ENCODE measurements at places on chromosomes 11 and 22. TPM values are rescaled to one million over a fixed set of nuclear protein-coding genes. Genes with fewer than 3 reads are reported as not detected.

The TMPRSS13 gene
- total RNA-seq, result 1.1 TPM

- no peak for DNase-seq
Observed at GRCh38 chr11:75509020-75509720, 16.6 kb downstream of the GDPD5 start.

- no peak for DNase-seq
Observed at GRCh38 chr11:706439-706956, 467 bp downstream of the EPS8L2 start.

The PTPN5 gene
- 6.7 TPM for total RNA-seq

The SPTBN2 gene
- total RNA-seq, result 34.9 TPM

- no peak for DNase-seq
Observed at GRCh38 chr11:19243613-19244012, 2.9 kb upstream of the E2F8 start.

GRCh38 chr11:91041626-91042025, 818.8 kb upstream of the CHORDC1 start:
- no peak for DNase-seq

DNA sequence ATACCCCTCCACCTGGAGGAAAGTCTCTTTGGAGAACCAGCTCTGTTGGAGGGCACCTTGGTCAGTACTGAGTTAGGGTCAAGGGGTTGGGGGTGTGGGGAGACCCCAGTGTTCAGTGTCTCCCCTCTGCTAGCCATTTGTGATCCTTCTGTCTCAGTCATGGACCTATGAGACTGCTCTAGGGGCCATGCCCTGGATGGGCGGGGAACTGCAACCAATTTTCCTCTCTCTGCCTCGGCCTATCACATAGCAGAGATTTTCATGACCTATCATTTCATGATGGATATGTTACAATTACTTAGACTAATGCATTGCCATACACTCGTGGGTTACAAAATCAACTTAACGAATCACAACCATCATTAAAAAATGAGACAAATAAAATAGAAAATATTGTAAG, 7.4 kb downstream of the OTOG start:
- no peak for DNase-seq

- DNase-seq, result no peak
Observed at GRCh38 chr11:119388103-119388502, 6.6 kb upstream of the USP2 start.

DNA sequence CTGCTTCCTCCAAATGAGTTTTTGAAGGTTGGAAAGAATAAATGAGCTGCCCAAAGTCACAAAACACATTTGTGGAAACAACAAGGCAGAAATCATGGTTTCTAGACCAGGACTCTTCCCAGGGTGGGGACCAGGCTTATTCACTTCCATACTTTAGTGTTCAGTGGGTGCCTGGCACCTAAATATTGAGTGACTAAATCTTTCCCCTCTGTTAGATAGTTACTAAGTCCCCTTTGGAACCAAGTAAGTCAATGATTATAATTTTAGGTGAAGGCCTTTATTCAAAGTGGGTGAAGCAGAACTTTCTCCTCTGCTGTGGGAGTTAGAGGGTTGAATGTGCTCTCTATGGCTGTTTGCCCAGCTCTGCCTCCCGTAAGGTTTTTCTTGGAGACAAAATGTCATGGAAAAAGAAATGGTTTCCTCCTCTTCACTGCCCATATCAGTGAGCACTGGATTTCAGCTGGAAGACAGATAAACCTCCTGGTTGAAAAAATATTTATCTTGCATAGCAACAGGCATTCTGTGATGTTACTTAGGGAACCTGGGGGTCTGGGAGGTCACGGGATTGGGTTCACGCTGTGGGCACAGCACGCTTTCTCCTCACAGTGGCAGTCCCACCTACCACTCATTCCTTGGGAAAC, 117.8 kb downstream of the CCDC81 start:
- DNase-seq, result no peak

DNA sequence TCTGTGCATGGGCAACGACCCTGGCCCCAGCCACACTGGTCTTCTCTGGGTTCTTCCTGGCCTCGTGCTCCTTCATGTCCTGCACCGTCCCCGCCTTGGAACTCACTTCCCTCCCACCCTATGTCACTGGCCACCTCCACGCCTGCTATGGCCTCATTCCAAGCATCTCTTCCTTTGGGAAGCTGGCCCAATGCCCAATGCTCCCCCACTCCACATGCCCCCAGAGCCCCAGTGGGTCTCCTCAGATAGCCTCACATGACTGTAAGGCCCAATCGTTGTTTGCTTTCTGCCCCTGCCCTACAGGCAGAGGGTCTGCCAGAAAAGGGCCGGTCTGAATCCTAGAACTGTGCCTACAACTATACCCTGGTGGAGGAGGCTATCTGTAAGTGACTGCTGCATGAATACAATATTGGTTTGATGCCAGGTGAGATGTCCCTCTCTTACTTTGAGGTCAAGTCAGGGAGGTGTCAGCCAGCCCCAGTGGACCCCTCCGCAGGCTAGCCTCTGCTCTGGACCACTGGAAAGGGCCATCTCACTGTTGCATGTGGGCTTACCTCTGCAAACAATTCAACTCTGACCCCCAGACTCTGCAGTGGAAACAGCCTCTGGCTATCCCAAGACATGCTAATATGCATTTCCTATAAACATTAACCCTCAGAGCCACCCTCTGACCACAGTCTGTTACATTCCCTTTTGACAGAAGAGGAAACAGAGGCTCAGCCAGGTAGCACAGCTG, 2.1 kb upstream of the GNAZ start:
- peak; percentile 4 for DNase-seq

The SERHL2 gene
- 0.37 TPM for total RNA-seq

The DAGLA gene
- 3.4 TPM for total RNA-seq

The GTSE1 gene
- total RNA-seq, result 45.4 TPM

- no peak for DNase-seq
Observed at GRCh38 chr11:86135319-86135714, 66.4 kb upstream of the PICALM start.

DNA sequence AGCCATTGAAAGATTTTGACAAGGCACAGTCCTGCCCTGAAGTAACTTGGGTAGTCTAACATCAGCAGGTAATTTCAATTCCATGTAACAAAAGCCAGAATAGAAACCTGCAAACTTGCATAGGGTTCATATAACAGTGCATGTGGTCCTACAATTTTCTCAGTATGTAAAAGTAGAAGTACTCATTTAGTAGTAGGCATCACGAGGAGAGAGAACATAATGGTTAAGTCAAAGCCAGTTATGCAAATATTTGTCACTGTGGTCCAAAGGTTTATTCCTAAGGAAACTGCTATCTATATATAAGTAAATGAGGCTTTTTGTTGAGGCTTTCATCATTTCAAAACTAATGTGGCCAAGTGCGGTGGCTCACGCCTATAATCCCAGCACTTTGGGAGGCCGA, 10.1 kb downstream of the ATP5MG start:
- no peak for DNase-seq

The OR8D4 gene
- not detected for total RNA-seq

The TSSK2 gene
- total RNA-seq, result not detected
